ENCODE measurements at places on chromosomes 4 and X.
A peak's percentile ranks its signal among the peaks of the same experiment; 100 is the strongest.

DNA sequence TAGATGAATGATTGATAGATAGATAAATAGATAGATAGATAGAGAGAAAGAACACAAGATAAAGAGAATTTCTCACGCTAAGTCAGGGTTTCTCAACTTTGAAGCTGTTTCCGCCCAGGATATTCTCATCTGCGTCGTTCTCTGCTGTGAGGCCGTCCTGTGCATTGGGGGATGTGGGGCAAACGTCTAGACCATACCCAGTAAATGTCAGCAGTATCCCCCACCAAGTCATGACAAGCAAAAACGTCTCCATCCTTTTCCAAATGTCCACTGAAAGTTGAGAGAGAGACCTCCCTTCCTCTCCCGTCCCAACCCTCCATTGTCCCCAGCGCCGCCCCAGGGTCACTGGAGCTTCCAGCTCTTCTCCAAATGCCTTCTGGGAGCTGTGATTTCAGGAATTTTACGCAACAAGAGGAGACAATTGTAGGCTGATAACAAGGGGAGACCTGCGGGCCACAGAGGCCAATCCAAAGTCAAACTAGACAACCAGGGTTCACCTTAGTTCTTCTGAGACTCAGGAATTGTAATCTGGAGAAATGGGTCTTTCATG lies 8.9 kb upstream of the CRLF2 start:
- no peak for DNase-seq

DNA sequence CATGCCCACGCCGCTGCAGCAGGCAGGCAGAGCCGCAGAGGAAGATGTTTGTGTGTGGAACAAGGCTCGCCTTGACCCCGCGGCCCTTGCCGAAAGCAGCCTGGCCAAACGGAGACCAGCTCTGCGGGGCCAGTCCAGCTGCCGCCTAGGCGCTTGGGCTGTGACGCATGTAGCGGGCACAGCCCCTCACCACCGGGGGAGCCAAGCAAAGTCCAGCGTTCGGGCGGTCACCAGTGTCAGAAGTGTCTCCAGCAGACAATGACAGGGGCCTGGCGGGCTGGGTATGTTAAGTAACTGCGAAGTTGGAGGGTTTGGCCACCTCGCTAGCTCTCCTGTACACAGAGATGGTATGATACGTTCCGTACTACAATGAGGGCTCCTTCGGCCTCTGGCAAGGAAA lies 1.3 kb downstream of the AMER1 start:
- DNase-seq: no peak

GRCh38 chrX:135315864-135316263 lies 6.6 kb downstream of the ETDC start:
- DNase-seq: no peak

DNA sequence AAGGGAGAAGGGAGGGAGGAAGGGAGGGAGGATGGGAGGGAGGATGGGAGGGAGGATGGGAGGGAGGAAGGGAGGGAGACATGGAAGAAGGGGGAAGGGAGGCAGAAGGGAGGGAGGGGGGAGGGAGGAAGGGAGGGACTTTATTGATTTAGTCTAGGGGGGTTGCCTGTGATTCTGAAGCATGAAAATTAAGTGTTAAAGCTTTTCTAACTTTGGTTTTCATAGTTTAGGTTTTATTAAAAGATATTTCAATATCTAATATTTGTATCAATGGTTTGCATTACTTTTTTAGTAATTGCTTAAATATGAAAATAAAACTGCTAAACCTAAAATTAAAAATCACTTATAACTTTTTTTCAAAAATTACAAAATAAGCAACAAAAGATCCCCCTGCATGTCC lies 2.4 kb downstream of the PALLD start:
- no peak for DNase-seq

DNA sequence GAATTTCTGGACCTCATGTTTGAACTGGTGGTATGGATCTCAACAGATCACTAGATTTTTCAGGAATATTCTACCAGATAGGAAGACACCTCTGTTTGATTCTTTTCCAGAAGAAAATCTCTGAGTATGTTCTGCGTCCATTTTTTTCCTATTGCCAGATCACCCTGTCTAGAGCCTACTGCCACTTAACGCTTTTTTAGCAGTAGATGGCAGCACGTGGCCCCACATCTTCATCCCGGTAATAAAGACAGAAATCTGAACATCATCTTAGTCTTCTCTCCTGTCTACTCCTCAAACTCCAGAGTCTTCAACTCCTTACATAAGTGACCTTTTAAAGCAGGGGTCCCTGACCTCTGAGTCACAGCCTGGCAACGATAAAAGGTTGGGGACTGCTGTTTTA lies 184.7 kb downstream of the TMA16 start:
- no peak for DNase-seq

- no peak for DNase-seq
Measured at GRCh38 chr4:90994851-90995574, 867.8 kb downstream of the CCSER1 start.

DNA sequence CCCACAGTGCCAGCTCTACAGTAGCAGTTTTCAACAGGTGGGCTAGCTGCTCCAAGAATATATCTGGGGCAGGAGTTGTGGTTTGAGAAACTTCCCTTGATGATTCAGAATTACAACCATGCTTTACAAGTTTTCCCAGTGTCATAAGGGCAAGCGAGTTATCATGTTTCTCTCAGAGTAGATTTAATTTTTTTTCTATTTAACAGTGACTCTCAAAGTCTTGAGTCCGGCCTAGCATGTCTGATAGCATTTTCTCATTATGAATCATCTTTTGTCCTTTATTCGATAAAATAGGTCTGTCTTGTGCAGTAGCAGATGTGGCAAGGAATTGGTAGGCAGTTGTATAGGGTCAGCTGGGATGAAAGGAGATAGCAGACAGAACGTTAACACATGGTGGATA lies 62.2 kb upstream of the SPANXD start:
- DNase-seq: no peak

DNA sequence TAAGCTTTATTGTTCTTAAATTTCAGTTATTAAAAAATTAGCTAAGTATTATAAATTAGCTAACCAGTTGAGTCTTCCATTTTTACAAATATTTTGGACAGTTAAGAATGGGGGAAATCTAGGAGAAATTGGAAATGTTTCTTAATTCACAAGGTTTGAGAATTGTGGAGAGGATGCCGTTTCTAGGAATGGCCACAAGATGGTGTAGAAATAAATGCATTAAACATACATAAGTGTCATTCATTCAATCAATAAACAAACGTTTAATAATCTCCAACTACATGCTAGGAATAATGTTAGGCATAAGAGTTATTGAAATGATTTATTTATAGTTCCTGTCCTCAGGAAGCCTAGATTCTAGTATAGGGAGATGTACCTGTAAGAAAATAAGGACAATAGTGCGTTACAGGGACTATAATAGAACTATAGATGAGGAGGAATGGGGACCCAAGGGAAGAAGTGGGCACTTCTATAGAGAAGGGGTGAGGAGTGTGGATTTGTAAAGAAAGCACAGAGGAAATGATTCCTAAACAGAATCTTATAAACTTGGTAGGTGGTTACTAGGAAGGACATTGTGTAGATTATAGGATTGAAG lies 195.7 kb upstream of the ANK2 start:
- DNase-seq: no peak

DNA sequence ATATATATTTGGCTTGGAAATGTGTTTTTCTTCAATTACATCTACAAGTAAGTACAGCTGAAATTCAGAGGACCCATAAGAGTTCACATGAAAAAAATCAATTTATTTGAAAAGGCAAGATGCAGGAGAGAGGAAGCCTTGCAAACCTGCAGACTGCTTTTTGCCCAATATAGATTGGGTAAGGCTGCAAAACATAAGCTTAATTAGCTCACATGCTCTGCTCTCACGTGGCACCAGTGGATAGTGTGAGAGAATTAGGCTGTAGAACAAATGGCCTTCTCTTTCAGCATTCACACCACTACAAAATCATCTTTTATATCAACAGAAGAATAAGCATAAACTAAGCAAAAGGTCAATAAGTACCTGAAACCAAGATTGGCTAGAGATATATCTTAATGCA lies 26.1 kb downstream of the NUDT6 start:
- DNase-seq: no peak

DNA sequence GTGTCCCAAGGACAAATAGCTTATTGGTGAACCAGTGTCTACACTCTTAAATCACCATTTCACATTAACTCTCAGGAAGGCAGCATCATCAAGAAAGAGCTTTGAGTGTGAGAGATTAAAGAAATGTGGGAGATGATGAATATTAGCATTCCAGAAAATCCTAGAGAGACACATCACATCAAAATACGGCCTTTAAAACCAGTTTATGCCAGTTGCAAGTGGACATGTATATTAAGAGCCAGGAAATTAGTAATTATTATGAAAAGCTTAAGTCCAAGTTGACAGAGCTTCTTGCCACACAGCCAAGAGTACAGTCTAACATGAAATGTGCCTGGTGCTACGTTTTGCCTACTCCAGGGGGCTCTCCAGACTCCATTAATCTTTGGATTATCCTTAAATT lies 503.0 kb upstream of the BOD1L1 start:
- DNase-seq: no peak

GRCh38 chr4:21858971-21859370 lies 89.6 kb downstream of the KCNIP4 start:
- no peak for DNase-seq

DNA sequence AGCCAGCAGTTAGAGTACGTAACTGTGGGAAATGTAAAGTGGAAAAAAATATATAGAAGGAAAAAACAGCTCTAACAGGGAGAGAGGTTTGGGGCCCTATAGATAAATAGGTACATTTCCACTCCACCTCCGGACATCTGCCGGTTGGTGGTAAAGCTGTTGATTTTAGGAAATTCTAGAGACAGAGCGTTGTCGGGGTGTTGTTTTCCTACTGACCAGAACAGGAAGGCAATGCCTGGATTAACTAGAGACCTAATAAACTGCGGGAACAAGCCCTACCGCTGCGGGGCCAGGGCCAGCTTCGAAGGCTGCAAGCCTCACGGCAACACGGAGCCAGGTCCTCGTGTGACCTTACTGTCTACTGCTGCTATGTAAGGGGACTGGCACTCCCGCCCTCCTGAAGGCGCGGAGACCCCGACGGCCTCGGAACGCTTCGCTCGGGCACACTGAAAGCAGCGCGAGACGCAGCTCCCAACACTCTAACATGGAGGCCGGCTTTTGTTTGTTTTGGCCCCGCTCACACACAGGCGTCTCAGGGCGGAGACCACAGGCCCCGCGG lies 702 bp upstream of the CDKN2AIP start:
- peak; percentile 39 for DNase-seq

DNA sequence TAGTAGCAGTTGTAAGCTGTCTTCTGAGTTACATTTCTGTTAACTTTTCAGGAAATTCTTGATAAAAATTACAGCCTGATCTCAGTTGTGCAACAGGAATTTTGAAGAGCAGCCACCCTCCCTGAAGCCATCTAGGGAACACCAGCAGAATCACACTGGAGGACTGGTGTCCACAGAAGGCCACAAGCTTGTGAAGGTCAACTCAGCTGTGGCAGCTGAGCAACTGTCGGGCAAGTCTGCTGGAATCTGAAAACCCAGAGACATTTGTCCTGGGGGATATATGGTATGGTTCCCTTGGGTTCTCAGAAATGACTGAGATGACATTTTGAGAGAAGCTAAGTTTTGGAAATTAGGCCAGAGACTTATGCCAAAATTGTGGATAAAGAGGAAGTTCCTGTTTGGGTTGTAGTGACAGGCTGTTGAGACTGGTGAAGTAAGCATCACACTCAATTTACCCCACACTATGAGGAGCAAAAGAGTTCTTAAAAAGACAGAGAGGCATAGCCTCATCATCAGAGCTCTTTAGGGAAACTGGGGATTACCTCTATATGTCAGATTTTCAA lies 78.1 kb upstream of the TNIP3 start:
- DNase-seq: no peak

DNA sequence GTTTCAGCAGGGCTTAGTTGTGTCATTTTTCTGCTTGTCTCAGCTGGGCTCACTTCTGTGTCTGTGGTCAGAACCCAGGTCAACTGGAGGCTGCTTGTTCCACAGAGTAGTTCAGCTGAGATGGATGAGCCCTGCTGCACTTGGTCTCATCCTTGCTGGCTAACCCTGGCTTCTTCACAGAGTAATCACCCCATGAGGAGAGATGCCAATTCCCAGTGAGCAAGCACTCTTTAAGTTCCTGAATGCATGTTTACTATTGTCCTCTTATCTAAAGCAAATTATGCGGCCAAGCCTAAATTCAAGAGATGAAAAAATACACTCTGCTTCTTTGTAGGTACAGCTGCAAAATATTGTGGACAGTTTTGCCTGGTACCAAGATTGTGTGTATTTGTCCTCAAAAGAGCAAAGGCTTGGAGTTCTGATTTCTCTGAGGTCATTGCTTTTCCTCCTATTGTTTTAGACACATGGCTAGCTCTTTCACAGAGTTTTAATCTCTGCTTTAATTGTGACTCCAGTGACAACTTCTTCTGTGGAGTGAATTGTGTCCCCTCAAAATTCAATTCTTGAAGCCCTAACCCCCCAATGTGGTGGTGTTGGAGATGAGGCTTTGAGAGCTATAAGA lies 236.6 kb upstream of the ANKRD50 start:
- no peak for DNase-seq

- no peak for DNase-seq
Measured at GRCh38 chr4:185015108-185015507, 3.2 kb upstream of the HELT start.

- peak; percentile 78 for DNase-seq
Measured at GRCh38 chr4:185165605-185166063, 22.6 kb downstream of the SLC25A4 start.

DNA sequence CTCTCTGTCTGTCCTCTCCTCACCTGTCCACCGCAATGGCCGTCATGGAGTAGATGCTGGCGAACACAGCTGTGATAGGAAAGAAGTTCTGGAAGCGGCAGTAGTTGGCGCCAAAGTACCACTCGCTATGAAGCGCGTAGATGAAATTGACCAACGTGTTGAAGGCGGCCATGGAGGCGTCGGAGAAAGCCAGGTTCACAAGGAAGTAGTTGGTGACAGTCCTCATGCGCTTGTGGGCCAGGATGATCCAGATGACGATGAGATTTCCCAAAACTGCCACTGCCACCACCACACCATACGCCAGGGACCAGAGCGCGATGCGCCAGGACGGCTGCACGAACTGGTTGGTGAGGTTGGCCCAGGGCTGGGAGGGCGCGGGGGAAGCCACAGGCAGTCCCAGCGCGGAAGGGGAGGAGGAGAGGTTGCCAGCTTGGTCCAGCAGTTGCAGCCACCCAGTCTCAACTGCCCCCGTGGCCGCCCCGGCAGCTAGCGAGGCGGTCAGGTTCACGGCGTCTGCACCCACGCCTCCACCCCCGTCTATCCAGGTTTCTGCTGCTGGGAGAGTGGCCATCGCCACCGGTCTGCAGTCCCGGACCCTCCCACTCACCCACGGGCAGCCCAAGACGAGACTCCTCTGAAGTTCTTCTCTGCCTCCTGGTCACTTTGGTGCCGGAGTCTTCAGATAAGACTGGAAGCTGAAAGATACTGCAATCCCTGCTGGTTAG lies 518 bp downstream of the TACR3 start:
- no peak for DNase-seq

DNA sequence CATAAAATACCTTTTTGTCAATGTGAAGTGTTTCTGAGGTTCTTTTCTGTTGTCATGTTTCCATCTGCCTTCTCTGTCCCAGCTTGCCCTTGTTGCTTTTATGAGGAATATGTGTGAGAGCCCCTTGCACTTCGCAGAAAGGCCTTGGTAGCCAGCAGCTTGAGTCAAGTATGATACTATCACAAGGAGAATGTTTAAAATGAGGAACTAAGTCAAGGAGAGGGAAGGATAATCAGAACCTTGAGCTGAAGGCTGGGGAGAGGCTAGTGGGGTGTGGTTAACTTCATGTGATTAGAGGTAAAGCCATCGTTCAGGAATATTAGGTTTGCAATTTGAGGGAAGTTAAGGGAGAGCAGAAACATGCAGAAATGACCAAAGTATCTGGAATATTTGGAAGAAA lies 12.7 kb downstream of the PGK1 start:
- no peak for DNase-seq

Data from activated CD4-positive, alpha-beta T cell treated with anti-CD3 and anti-CD28 coated beads, Interleukin-2, Interleukin-4, amounts not matched to agents 100 ng/mL and 50 ng/mL, durations not matched to agents 16 hours and 8 hours (primary cell).